ENCODE measurements at places on chromosomes 11 and 22. TPM values are rescaled to one million over a fixed set of nuclear protein-coding genes. Genes with fewer than 3 reads are reported as not detected.

GRK2 gene
- total RNA-seq = 31.6 TPM

TRPC6 gene
- total RNA-seq = under 0.01 TPM

SPDYC gene
- not detected for total RNA-seq

CARNS1 gene
- under 0.01 TPM for total RNA-seq

OR2AT4 gene
- not detected for total RNA-seq

RASGRP2 gene
- total RNA-seq = 0.23 TPM

Data from smooth muscle cell of the coronary artery (primary cell).